Coronary artery (tissue), 2 donors: ENCODE measurements at places on chromosomes 3 and 15.

DNA sequence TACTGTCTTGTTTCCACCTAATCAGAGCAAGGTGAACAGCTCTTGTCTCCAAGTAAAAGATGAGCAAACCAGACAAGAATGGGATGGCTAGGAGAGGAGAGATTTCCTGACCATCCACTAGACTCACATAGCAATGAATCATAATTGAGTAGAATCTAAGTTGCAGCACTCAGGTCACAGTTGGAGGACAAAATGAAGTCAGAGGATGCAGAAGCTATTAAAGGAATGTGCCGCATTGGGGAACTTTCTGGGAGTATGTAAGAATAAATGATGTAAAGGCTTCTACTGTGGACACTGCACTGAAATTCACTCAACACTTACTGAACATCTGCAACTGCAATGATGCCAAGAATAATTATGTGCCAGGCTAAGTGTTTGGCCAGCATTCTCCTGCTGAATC is 217.4 kb upstream of the WNT5A start:
- DNase-seq, result no peak

DNA sequence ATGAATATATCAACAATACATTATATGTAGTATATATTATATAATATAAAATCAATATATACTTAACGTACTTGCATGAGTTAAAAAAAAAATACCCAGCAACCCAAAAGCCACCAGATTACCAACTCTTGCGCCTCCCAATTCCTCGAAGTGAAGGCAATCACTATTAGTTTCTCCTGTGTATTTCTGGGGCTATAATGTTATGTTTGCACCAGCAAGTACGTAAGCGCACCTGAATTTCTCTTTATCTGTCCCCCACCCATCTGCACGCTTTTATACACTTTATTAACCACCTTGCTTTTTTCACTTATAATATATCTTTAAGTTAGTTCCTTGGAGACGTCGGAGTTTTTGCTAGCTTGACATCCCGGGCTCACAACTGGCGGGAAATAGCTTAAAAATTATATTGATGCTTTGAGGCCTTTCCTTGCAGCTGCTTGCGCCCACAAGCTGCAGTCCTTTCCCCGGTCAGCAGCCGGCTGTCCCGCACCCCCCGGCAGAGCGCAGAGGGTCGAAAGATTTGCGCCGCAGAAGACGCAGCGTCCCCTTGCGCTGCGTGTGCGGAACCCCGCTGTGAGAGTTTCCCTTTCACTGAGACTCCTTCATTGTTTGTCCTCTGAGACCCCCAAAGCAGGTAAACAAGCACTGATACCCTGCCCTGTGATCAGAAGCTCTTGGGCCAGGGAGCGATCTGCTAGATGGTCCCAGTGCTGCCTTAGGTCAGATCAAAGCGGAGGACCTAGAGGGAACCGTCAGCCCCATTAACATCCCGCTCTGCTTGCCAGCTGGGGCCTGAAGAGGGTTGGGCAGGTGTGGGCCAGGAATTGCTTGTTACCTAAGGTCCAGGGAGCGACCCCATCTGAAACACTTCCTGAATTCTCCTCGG is 8.9 kb upstream of the EOMES start:
- DNase-seq, result no peak

GRCh38 chr3:137304313-137305056 is 346.7 kb downstream of the IL20RB start:
- DNase-seq, result no peak

DNA sequence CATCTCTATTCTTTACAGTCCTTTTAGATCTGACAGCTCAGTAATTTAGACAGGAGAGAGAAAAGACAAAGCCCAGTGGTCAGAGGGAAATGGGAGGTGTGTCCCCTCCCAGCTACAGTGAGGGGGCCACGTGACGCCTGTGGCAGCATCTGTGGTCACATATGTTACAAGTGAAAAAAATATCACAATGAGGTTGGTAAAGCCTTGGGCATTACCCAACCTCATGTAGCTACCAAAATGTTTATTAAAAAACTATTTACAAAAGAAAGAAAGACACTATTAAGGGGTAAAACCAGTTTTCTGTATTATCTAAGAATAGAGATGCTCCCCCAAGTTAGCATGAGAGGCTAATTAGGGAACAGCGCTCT is 42.9 kb upstream of the PLCL2 start:
- no peak for DNase-seq

DNA sequence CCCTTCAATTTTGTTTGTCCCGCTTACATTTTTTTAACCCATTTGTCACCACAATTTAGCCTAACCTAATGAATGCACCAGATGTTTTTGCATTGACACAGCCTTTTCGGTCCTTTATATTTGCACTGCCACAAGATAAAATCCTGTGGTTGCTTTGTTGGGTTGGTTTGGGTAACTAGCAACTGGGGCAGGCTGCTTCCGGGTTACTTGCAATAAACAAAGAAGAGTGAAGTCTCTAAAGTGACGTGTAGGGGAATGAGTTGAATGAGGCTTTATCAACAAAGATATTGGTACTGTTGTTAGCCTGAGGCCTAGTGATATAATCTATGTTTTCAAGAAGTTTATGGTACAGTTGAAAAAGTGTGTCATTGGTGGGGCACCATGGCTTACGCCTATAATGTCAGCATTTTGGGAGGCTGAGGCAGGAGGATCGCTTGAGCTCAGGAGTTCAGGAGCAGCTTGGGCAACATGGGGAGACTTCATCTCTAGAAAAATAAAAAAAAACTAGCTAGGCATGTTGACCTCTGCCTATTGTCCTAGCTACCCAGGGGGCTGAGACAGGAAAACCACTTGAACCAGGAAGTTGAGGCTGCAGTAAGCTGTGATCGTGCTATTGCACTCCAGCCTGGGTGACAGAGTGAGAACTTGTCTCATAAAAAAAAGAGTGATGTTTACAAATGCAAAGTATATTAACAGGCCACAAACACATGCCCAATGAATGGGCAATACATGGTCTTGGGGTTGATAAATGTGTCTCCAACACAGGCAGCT is 121.8 kb downstream of the OXSM start:
- DNase-seq, result no peak

- no peak for DNase-seq
These were observed 2.1 kb upstream of the SMCO1 start for GRCh38 chr3:196517162-196517800.

- DNase-seq, result no peak
These were observed 33.2 kb upstream of the ZDHHC23 start for GRCh38 chr3:113914646-113915045.

DNA sequence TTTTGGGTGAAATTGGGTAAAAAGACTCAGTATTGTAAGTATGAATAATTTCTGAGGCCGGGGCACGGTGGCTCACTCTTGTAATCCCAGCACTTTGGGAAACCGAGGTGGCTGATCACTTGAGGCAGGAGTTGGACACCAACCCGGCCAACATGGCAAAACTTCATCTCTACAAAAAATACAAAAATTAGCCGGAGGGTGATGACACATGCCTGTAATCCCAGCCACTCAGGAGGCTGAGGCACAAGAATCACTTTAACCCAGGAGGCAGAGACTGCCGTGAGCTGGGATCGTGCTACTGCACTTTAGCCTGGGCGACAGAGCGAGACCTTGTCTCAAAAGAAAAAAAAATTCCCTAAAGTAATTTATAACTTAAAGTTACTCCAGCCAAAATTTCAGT is 162.2 kb downstream of the APBA2 start:
- DNase-seq, result no peak

DNA sequence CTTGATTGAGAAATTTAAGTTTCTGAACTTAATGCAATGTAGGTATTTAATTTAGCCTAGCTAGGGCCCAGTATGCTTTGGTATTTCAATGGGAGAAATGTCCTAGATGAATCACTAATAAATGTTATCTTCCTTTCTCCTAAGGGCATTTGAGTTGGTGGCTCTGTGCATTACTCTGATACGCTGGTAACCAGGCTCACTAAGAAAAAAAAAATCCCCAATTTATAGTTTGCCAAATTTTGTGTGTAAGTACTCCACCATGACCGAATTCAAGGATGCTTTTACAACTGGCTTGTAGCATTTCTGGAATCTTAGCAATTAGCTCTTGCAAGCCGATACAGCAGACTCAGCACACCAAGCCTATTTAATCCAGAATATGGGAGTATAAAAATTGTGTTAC is 94.6 kb upstream of the LPP start:
- no peak for DNase-seq

DNA sequence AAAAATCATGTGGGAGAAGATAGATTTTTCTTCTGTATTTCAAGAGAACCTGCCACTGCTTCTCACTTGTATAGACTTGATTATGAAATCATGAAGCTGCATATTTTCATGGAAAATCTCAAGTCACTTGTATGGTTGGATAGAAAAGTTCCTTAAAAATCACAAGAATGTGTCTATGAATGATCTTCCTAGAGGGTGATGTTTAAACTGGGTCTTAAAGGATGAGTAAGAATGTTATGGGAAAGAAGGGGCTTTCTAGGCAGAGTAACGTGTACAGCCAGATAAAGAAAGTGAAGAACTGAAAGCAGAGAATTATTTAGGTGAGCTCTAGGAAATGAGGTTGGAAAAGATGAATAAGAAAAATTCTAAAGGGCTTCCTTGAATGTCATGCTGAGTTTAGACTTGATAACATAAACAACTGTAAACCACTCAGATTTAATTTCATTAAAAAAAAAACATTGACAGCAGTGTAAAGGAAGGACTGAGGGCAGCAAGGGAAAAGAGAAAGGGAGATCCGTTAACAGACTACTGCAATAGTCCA is 5.0 kb downstream of the CD47 start:
- DNase-seq, result no peak

- no peak for DNase-seq
These were observed 14.5 kb upstream of the TOP2B start for GRCh38 chr3:25679166-25679565.

DNA sequence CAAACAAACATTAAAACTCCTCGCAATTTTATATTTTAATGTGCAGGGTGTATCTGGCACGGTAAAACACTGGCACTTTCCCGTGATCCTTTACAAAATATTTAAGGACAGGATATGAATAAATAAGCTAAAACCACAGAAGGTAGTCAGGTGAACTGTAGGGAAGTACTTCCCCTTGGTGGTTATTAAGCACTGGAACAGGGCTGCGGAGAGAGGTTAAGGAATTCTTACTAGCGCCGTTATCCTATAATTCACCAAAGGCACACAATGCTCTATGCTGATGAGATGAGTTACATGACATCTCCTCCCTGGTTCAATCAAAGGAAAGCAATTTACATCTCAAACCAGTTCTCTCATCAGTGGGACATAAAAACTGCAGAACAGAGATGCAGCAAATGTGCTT is 289.8 kb downstream of the ZBTB20 start:
- no peak for DNase-seq

DNA sequence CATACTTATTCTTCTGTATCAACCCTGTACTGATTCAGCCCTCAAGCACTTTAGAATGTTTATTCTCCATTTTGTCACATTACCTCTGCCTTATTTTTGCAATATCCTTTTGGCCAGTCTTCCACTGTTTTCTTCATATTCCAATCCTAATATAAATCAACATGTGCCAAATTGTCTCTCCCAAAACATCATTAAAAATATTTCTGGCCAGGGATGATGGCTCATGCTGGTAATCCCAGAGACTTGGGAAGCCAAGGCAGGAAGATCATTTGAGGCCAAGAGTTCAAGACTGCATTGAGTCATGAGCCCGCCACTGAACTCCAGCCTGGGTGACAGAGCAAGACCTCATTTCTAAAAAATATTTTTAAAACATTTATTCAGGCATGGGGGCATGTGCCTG is 641.4 kb upstream of the CBLB start:
- DNase-seq, result no peak

GRCh38 chr15:98003996-98004395 is 43.5 kb downstream of the ARRDC4 start:
- no peak for DNase-seq

DNA sequence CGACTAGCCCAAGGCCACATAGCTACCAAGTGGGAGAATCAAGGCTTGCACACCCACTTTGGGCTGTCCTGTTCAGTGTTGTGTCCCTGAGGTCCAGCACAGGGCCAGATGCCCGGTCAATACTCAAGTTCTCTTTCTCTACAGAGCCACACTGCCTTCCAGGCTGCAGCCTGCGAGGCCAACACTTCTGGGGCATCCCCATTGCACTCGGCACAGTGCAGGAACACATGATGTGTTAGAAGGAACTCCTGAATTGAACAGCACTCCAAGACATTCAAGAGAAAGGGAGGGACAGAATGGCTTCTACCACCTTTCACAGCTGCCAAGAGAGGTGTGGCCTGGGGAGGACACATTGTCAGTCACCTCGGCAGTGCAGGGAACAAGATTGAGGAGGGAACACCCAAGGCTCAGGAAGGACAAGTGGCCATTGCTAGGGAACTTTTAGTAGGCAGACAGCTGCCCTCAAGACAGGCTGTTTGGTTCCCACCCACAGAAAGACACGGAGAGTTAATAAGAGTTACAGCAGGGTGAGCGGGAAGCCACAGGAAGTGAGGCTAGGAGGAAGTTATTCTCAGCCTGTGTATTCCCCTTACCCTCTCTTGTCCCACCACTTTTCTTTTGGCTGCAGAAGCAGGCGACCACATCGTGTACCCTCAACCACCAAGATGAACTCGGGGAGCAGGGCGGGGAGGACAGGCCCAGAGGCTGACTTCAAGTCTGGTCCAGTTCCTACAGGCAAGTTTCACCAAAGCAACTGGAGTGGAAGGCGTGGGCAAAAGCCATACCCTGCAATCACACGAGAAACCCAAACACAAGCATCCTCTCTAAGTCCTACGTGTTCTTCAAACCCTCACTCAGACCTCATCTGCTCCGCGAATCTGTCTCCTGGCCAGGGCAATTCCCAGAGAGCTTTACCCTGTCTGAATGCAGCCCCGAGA is 69.4 kb downstream of the SRGAP3 start:
- no peak for DNase-seq

- no peak for DNase-seq
These were observed 11.9 kb upstream of the ARHGEF3 start for GRCh38 chr3:56813653-56813960.

DNA sequence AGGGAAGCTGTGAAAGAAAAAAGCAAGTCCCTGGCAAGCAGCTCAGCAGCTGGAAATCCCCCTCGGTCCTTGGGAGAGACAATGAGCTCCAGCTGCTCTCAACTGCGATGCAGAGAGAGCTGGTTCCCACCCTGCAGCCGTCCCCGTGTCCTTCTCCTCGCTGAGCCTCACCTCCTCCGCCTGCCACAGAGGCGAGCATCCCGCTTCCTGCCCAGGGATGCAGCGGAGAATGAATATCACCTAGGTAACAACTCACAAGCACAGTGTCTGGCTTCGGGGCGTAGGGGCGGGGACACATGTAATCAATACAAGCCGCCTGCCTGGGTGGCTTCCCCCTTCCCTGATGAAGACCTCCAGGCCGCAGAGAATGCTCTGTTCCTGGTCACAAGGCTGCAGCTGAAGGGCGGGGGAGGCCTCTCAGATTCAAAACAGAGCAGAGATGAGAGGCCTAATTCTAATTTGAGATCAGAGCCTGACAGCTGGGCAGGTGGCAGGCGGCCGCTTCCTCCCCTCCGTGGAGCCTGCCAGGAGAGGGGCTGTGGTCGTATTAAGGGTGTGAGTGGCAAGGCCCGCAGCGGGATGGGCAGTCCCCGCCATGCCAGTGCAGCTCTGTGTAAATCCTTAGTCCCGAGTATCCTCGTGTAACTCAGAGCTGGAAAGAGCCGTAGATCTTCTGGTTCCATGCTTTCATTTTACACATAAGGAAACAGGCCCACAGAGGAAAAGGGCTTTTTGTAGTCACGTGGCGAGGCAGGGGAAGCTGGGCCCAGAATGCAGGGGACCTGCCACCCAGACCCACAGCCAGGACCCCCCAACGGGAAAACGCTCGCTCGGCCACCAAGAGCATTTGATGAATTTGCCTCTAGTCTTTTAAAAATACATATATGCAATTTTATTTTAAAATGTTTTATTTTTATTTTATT is 24.3 kb downstream of the ZDHHC19 start:
- DNase-seq, result no peak

GRCh38 chr15:33424025-33424424 is 113.3 kb downstream of the RYR3 start:
- DNase-seq, result no peak
